ENCODE measurements at places on chromosomes 4 and X. TPM values are rescaled to one million over a fixed set of nuclear protein-coding genes. Genes with fewer than 3 reads are reported as not detected.

DNA sequence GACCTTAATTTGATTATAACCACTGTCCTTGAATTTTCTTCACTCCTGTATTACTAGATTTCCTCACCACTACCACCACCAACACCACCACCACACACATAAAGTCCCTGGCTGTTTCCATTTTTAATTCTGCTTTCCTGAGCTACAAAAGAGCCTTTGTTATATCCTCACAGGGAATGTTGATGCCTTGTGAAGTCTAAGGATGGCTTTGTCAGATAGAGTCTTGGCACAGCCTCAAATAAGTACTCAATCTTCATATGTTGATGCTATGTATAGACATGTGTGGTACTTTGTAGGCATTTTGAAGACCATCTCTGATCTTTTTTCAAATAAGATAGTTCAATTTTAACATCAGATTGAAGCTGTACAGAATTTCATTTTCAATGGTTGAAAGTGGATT, 1016.7 kb upstream of the LCORL start:
- DNase-seq: no peak

TIMM17B gene
- 46.7 TPM for total RNA-seq

- no peak for DNase-seq
Measured at GRCh38 chr4:43763029-43763610, 685.5 kb downstream of the KCTD8 start.

IRS4 gene
- total RNA-seq: not detected

DNA sequence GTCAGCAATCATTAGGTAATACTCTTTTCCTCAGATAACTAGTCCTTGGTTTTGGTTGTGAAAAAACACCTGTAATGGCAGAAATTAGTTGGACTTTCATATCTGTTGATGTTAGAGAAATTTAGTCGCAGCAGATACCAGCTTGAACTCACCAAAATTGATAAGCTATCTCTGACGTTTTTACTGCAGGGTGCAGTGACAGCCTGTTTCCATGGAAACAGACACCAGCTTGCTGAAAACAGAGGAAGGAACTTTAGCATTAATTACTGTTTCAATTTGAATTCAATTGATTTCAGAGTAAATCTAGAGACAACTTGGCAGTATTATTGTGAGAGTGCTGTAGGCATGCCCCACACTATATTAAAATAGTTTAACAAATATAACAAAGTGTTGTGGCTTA, 246.5 kb downstream of the PPP1R2C start:
- no peak for DNase-seq

- DNase-seq: no peak
Measured at GRCh38 chrX:35098419-35098818, 155.8 kb downstream of the FAM47B start.

- no peak for DNase-seq
Measured at GRCh38 chr4:7161721-7162214, 30.6 kb upstream of the SORCS2 start.

DNA sequence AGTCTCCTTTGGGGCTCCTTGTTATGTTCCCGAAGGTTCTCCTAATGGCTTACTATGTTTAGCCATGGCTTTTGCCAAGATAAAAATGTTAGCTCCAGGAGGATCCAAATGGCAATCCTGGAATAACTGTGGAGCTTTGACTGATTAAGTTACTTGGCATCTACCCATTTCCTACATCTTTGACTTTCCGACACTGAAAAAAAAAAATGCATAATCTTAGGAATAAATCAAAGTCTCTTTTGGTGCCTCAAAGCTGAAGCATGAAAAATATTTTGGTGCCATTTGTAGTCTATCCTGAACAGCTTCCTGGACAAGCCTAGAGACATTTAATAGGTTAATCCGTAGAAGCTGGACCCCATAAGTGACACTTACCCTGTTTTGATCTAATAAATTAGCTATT, 191.7 kb downstream of the PALLD start:
- no peak for DNase-seq

PLP1 gene
- total RNA-seq: 3.9 TPM

- DNase-seq: no peak
Measured at GRCh38 chrX:64427787-64428186, 32.5 kb upstream of the MTMR8 start.

- no peak for DNase-seq
Measured at GRCh38 chrX:45348296-45348695, 147.6 kb upstream of the DIPK2B start.

SPANXA2 gene
- total RNA-seq: not detected

CENPU gene
- total RNA-seq: 11.8 TPM

Data from left colon (tissue), 2 donors.